NCI-H1092 treated with DMSO at 0.1 percent for 48 hours (cell line): ENCODE measurements at places on chromosomes 12 and 14.

DNA sequence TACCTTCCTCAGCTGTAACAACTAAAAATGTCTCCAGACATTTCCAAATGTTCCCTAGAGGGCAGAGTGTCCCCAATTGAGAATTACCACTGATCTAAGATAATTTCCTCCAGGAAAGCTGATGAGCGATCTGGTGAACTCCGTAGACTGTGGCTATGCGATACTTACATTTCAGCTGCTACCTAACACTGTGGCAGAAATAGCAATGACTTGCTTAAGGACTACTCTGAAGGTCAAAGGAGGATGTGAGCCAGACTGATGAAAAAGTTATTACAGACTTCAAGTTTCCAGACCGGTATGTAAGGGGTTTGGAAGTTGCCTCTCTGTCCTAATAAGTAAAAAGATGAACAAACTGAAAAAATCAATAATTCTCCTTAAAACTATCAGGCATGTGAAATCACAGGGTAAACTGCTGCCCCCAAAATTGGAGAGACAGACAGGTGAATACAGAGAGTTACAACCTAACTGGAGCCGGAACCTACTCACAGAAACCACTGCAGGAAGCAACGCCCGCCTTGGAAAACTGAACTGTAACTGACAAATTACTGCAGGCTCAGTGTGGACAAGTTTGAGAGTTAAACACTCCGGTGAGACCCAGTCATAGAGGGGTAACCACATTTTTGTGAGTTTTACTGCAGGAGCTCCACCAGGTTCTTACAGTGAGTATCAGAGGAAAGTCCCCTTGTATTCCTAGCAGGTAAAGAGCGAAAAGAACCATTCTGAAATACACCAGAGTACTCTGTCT, 60.0 kb upstream of the PARP11 start:
- DNase-seq = no peak

GRCh38 chr14:102258136-102258535, 46.8 kb downstream of the MOK start:
- no peak for DNase-seq

DNA sequence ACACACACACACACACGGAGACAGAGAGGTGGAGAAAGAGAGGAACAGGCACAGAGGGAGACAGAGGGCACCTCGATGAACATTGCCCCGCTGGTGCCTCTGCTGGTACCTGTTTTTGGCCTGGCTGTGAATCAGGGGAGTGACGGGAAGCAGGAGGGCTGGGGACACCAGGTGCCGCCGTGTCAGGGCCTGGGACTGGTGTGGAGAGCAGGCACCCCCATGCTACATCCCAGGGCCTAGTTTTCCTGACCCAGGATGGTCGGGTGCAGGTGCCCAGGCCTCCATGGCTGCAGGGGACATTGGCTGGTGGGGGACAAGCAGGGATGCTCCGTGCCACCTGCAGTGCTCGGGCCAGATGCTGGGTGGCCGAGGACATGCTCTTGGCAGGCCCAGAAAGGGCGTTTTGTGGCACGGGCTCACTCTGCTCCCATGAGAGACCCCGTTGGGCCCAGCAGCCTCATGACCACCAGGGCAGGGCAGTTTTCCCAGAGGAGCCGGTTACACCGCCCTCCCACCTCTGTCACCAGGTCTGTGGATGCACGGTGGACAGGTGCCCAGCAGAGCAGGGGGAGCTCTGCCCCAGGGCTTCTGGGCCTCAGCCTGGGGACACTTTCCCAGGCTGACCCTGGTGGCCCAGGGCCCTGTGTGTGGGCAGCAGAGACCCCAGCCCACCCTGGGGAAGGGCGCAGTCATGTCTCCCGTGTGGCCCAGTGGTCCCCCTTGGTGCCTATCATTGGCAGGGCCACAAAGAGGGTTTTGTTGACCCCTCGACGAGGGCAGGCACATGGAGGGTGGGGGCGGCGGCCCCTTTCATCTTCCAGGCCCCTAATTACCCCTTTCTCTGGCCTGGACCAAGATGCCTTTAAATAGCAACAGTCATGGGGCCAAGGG, 207.5 kb upstream of the RTL1 start:
- DNase-seq = no peak

- DNase-seq = no peak
Measured at GRCh38 chr12:55957106-55957859, 8.6 kb downstream of the PMEL start.

DNA sequence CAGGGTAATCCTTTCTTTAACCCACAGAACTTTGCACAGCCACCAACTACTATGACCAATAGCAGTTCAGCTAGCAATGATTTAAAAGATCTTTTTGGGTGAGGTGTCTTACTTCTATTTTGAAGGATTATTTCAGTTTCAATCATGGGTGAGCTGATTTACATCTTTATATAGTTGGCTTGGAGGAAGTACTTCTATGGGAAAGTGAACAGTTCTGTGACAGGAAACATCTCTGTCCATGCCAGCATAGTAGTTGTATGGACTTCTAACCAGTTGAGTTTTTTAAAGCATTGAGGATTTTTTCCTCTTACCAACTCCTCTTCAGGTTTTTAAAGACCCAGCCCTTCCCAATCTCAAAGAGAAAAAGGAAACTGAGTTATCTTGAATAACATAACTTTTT, 17.8 kb upstream of the SLC17A8 start:
- DNase-seq = no peak

GRCh38 chr14:74978416-74978947, 23.1 kb upstream of the PGF start:
- no peak for DNase-seq

GRCh38 chr12:3996322-3996721, 123.1 kb upstream of the PARP11 start:
- no peak for DNase-seq

- DNase-seq = no peak
Measured at GRCh38 chr12:53568809-53569557, 57.2 kb downstream of the ATF7 start.

DNA sequence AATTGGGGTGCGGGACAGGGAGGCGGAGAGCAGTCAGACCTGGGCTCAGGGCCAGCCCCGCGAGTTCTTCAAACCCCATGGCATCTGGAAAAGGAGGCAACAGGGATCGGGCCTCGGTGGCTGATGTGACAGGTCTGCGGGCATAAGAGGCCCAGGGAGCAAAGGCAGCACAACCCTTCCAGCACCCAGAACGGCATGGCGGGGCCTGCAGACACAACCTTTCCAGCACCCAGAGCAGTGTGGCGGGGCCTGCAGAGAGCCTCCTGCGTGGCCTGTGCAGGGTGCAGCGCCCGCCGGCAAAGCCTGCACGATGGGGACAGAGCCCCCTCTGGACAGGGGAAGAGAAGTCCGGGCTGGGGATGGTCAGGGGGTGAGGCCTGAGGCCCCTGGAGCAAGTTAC, 26.2 kb upstream of the TRAF3 start:
- peak; percentile 40 for DNase-seq

- peak; percentile 31 for DNase-seq
Measured at GRCh38 chr14:37985826-37986470, 221.8 kb upstream of the SSTR1 start.

- no peak for DNase-seq
Measured at GRCh38 chr12:67716817-67717216, 68.3 kb downstream of the DYRK2 start.

DNA sequence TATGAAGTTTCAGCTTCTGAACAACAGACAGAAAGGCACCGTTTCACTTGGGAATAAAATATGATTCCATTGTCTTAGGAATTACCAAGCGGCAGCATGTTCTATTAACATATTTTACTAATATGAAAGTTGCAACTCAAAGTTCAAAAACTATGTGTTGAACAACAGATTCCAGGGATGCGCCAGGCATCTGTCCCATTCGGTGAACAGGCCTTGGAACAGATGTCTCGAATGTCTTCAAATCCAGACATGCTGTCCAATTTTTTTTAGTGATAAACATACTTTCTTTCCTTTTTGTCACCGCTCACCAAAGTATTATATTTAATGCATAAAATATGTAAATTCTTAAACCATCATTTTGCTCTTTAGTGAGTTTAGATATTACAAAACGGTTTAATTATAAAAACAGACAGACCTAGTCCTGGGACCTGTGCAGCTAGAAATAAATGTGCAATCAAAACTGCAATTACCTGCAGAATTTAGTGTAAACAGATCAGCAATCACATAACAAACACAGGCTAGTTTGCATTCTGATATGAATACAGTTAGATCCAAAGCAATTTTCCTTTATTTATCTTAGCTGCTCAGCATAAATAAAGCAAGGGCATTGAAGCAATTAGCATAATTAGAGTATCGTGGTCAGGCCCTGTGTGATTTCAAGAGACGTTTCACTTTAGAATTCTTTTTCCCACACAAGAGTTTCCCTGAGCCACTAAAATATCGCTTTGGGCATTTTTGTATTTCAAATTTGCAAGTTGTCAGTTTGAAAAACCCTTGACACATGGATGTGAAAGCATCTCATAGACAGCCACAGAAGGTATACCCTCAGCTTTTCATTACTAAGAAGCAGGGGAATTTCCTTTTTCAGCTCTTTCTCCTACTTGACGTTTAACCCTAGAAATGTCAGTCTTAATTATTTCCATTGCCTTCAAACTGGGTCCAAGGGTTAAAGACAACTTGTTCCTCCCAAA, 420.8 kb downstream of the EGLN3 start:
- no peak for DNase-seq

DNA sequence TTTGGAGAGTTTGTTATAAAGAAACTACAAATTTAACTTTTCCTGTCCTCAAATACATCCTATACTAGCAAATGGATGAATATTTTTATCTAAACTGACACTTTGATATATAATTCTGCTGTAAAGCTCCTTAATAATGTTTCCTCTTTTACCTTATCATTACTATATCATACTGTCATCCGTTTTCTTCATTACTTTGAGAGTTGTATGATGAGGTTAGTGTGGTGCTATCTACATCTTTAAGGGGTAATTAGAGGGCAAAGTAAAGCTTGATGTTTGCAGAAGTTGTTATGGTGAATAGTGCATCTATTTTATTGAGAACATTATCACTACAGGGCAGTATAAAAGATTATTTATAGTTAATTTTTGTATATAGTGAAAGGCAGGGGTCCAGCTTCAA, 36.1 kb downstream of the LIN7A start:
- DNase-seq = no peak

- no peak for DNase-seq
Measured at GRCh38 chr12:122813310-122813713, 21.9 kb upstream of the HIP1R start.

DNA sequence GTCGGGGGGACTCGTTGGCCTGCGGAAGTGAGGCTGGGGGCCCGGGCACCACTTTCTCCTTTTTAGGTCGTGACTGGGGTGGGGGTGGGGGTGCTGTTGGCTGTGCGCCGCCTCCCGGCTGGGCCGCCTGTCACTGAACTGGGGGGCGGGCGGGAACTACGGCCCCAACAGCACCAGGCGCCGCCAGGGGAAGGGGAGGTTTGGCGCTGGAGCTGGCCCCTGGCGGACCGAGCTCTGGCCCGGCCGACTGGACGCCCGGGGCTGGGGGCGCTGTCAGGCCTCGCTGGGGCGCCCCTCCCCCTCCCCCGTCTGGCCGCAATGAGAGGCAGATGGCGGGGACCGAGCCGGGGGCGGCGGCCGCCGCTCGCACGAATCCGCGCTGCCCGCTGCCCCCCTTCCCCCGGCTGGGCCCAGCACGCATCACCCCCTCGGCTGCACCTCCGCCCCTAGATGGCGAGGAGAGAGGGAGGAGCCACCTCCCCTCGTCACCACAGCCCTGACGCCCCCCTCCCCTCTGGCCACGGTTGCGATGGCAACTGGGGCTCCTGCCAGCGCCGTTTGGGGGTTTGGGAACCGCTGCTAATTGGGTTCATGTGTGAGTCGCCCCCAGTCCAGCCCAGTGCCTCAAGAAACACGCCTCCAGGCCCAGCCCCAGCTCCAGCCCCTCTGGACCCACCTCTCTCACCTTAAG, 723 bp downstream of the NFATC4 start:
- peak; percentile 79 for DNase-seq

GRCh38 chr12:65926119-65926908, 102.0 kb downstream of the HMGA2 start:
- DNase-seq = no peak

- DNase-seq = peak; percentile 50
Measured at GRCh38 chr12:97216848-97217247, 245.8 kb upstream of the RMST start.

GRCh38 chr14:36665887-36666415, 4.3 kb downstream of the PAX9 start:
- DNase-seq = no peak

DNA sequence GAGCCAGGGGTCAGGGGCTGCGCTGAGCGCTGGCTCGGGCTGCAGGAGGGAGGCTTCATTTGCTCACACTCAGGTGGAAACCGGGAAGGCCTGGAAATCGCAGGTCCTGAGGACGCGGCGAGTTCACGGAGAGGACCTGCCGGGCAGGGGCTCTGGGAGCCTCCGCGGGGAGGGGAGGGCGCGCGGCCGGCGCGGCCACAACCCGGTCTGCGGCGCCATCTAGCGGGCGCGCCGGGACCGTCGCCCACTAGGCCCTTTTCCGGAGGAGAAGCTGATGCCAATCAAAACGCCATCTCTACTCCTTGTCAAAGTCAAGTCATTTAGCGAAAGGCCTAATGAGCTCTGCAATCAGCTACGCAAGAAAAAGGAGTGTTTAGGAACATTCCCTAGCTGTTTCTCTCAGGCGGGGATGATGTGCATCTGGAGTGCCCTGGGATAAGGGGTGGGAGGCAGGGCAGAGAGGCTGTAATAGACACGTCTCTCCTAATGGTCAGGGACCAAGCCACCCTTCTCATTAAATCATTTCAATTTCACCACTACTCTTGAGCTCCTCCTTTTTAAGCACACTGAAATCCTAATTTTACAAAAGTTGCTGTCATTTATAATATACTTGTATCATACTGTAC, 885.8 kb upstream of the TMEM132C start:
- DNase-seq = peak; percentile 65

DNA sequence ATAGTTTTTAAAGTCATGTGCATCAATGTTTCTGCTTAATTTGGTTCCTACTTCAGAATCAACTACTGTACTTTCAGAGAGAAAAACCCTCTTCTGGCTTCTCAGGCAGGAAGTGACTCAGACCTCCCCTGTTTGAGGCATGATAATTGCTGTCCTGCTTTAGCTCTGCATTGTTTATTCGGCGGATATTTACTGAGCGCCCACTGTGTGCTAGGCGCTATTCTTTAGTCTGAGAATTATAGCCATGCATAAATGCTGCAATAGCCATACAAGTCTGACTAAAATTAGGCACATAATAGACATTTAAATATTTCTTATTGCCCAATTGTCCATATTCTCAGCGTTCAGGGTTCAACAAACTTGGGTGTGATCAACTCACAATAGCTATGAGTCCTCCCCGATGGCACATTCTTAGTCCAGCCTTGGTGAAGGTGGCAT, 6.1 kb upstream of the AMIGO2 start:
- peak; percentile 35 for DNase-seq

GRCh38 chr12:124904306-124905098, 9.9 kb downstream of the UBC start:
- no peak for DNase-seq

DNA sequence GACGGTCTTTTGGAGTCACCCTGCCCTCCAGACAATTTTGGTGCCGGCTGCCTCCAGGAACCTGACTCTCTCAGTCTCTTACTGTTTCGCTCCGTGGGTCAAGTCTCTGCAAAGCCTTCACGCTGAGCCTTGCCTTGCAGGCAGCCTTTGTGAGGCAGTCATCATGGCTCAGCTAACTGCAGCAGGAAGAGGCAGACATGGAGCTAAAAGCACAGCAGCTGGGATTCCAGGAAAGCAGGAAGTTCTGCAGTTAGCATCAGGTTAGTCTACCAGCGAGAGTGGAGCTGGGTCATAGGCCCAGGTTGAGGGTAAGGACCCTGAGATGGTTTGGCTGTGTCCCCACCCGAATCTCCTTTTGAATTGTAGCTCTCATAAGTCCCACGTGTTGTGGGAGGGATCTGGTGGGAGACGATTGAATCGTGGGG, 305.4 kb downstream of the PCNX1 start:
- DNase-seq = no peak

- DNase-seq = no peak
Measured at GRCh38 chr14:72774141-72774540, 119.8 kb downstream of the DPF3 start.
